ENCODE measurements at places on chromosomes 5 and 9.

GRCh38 chr5:16542236-16542635, 74.6 kb downstream of the RETREG1 start:
- no peak for DNase-seq

GRCh38 chr5:83470526-83471404, 779 bp upstream of the VCAN start:
- no peak for DNase-seq

DNA sequence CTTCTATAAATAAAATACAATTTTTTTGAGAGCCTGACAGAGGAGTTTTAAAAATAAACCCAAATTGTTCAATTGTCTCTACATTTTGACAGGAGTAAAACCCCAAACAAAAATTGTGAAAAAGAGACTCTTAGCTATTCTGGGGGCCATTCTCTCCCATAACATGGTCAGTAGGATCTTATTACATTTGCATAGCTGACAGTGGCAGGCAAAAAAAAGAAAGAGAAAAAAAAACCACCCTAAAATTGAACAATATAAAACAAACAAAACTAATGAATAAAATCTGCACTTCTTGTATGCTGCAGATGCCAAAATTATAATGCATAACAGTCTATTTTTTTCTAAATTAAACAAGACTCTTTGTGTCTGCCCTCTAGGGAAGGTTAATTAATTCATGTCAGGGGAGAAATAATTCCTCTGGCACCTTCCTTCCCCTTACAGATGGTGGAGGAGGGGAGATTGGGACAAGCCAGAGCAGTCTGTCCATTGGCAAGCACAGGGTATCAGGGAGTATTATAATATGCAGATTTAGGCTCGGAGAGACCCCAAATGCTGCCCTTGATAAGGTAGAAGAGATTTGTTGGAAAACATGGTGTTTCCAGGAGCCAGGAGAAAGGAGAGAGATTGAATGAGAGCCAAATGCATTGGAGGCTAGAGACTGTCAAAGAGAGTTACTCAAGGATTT, 79.7 kb upstream of the CDH6 start:
- DNase-seq = no peak

DNA sequence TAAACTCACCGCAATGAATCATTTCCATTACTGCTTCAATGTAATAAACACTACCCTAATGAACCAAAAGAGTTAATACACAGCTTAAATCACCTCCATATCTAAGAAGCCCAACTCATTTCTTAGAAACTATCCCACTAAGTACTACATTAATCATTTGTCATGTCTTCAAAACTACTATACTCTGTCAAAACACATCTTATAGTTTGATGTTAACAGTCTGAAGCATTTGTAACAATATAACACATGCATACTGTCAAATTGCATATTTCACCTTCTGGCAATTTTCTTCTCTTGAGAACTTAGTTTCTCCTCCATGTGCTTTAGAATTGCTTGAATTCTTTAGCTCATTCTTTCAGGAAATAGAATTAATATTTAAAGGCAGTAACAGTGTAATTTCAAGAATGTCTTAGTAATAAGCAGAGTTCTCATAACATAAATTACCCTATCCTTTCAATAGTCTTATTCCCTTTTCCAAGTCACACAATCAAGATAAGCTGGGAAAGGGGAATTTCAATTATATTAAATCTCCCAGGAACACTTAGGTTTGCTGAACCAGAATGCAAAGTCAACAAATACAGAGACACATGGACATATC, 199.7 kb downstream of the ATPSCKMT start:
- no peak for DNase-seq

GRCh38 chr5:109759306-109759705, 69.6 kb downstream of the MAN2A1 start:
- DNase-seq = no peak

- DNase-seq = no peak
Measured at GRCh38 chr5:6623228-6623627, 9.6 kb downstream of the NSUN2 start.

DNA sequence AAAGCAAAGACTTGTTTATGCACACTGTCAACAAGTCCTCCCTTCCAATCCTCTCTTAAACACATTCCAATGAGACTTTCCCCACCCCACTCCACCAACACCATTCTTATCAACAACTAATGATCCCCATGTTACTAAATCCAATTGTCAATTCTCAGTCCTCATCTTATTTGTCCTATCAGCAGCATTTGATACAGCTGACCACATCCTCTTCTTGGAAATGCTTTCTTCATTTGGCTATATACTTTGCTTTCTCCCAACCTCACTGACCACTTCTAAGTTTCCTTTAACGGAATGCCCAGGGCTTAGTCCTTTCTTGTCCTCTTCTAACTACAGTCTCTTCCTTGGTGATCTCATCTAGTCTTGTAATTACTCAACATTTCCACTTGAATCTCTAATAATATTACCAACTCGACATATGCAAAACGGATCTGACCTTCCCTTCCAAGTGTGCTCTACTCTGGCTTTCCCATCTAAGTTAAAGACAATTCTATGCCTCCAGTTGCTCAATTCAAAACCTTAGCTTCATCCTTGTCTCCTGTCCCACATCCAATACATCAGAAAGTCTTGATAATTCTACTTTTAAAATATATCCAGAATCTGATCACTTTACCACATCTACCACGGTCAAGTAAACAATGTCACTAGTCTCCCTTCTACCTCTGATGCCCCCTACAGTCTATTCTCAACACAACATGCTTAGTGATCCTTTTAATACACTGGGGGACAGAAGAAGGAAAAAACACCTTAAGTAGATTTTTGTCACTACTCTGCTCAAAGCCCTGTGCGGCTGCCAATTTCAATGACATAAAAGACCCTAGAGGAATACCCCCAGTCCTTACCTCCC, 25.5 kb downstream of the AGTPBP1 start:
- DNase-seq = no peak

GRCh38 chr9:33233626-33234342, 6.2 kb upstream of the SPINK4 start:
- no peak for DNase-seq

DNA sequence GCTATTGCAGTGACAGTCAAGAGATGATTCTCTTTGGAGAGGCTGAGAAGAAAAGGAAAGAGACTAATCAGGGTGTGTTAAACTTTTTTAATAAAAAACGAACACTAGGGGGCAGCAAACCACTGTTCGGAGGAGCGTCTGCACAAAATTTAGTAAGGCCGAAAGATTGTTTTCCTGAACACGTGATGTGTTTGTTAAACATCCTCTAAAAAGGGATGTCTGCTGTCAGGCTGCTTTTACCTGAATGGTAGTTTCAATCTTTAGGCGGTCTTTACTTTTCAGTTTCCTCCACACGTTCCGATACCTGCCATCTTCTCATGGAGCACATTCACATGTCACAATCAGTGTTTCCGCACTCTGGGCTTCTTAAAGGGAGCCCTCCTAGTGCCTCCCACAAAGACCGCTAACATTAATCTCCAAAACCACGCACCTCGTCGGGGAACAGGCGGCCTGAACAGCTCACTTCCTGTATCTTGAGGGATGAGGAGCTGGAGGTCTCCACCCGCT, 125.2 kb downstream of the GPBP1 start:
- peak; percentile 4 for DNase-seq

- DNase-seq = no peak
Measured at GRCh38 chr5:115295777-115296123, 704 bp downstream of the CCDC112 start.

- DNase-seq = no peak
Measured at GRCh38 chr9:105647595-105648349, 14.5 kb upstream of the TAL2 start.

GRCh38 chr9:9337129-9337528, 1275.7 kb downstream of the PTPRD start:
- DNase-seq = no peak

DNA sequence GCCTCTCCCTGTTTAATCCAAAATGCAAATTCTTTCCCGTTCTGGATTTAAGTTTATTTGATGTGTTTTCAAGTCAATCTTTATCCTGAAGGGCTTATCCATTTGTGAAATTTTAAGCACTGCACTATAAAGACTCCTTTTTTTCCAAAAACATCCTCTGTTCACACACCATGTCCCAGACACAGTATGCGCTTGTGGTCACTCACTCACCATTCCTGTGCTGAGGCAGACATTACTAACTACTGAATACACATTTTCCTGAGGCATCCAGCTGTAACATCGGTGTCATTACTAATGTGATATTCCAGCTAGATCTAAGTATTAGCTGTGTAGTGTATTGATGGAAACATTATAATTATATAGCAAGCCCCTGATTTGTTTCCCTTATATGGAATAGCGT, 298.4 kb downstream of the KCTD16 start:
- no peak for DNase-seq

GRCh38 chr9:124285903-124286291, 28.1 kb downstream of the NEK6 start:
- no peak for DNase-seq

- DNase-seq = no peak
Measured at GRCh38 chr5:146515473-146516150, 378 bp downstream of the GPR151 start.

- DNase-seq = no peak
Measured at GRCh38 chr5:55108661-55109060, 6.2 kb downstream of the GZMA start.

- no peak for DNase-seq
Measured at GRCh38 chr5:6791031-6791430, 77.8 kb downstream of the TENT4A start.

- no peak for DNase-seq
Measured at GRCh38 chr9:80560976-80561375, 989.2 kb downstream of the TLE4 start.

- no peak for DNase-seq
Measured at GRCh38 chr5:137273511-137273910, 225.6 kb downstream of the SPOCK1 start.

- DNase-seq = no peak
Measured at GRCh38 chr5:157818368-157818767, 40.6 kb downstream of the CLINT1 start.

DNA sequence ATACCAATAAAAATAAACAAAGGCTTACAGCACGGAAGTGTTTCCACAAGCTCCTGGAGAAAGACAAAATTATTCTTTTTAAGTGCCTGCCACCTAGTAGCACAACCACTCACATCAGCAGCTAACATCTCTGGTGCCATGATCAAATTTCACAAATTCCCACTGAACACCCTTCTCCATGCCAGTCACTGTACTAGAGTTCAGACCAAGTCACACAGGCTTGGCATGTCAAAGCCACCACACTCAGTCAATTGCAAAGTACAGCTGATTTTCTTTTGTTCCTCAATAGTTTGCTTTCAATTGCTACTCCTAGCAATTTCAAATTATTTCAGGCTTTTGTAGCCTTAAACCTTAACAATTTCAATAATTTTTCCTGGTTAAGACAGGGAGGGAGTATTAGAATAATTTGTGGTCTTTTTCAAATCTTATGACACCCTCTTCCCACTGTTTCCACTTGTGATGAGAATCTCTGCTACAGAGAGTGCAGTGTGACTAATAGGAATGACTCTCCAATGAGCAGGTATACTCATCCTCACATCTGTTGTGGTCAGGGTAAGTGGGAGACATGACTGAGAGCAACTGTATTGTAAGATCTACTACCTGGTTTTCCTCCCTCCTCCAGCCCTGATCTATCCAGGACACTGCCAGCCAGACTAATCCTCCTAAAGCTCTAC, 46.2 kb downstream of the RNF145 start:
- no peak for DNase-seq

DNA sequence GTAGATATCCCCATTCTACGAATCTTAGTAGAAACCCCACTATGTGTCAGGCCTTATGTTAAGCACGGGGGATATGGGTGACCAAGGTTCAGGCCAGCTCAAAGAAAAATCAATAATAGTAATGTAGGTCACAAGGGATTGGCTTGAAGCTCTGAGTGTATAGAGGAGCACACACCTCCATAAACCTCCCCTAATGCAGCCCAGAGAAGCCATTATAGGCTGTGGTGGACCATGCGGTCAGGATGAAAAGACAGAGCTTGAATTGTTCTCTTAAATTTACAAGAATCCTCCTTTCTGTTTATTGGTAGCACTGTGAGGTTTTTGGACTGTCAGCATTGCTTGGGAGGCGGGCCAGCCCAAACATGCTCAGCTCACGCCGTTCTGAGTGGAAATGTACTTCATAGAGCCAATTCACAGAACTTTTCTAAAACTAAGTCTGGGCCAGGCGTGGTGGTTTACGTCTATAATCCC, 9.1 kb downstream of the PDE6A start:
- no peak for DNase-seq

DNA sequence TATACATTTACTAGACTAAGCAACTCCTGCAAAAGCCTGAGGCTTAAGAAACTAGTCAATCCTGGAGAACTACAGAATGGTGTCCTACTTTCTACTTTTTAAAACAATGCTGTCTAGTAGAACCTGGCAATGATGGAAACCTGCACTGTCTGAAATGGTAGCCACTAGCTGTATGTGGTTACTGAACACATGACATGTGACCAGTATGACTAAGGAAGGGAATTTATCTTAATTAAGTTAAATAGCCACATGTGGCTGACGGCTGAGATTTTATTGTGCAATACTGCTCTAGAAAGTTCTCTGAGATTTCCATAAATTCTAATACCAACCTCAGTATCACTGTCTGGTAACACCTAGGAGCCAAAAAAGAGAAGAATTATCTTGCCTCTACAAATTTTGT, 44.9 kb upstream of the RAPGEF6 start:
- peak; percentile 11 for DNase-seq

GRCh38 chr5:5335700-5336264, 86.7 kb upstream of the ICE1 start:
- DNase-seq = no peak

GRCh38 chr5:176642675-176643490, 4.4 kb upstream of the TSPAN17 start:
- no peak for DNase-seq

- no peak for DNase-seq
Measured at GRCh38 chr5:168417731-168418429, 68.4 kb upstream of the RARS1 start.

DNA sequence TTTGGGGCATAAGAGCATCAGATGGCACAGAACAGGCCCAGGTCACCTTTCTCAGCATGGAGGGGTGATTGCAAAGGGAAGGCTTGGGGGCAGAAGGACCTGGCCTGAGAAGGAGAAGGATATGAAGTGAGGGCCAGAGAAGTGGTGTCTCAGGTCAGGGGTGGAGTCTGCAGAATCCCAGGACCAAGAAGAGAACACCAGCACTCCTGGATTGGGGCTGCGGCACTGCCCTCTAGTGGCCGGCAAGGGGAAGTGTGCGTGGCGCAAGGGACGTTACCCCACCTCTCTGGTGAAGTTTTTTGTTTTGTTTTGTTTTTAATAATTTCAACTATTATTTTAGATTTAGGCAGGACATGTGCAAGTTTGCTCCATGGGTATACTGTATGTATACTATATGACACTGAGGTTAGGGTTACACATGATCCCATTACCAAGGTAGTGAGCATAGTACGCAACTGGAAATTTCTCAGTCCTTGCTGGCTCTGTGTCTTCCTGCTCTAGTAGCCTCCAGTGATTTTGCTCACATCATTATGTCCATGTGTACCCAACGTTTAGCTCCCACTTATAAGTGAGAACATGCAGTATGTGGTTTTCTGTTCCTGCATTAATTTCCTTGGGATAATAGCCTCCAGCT, 1548.6 kb downstream of the EFNA5 start:
- no peak for DNase-seq
